Ovary (tissue), 10 donors: ENCODE measurements at places on chromosomes 5 and 9. TPM values are rescaled to one million over a fixed set of nuclear protein-coding genes. Genes with fewer than 3 reads are reported as not detected.

Gene CDKN2A
- total RNA-seq, result 4.4 TPM

Gene C9orf50
- not detected for total RNA-seq

GRCh38 chr9:82081496-82081895 is 92.9 kb downstream of the SPATA31D1 start:
- DNase-seq, result no peak

Gene CDH10
- total RNA-seq, result not detected

GRCh38 chr5:6837519-6838110 is 124.4 kb downstream of the TENT4A start:
- peak; percentile 57 for DNase-seq

GRCh38 chr5:10201223-10201868 is 48.3 kb downstream of the ATPSCKMT start:
- no peak for DNase-seq

DNA sequence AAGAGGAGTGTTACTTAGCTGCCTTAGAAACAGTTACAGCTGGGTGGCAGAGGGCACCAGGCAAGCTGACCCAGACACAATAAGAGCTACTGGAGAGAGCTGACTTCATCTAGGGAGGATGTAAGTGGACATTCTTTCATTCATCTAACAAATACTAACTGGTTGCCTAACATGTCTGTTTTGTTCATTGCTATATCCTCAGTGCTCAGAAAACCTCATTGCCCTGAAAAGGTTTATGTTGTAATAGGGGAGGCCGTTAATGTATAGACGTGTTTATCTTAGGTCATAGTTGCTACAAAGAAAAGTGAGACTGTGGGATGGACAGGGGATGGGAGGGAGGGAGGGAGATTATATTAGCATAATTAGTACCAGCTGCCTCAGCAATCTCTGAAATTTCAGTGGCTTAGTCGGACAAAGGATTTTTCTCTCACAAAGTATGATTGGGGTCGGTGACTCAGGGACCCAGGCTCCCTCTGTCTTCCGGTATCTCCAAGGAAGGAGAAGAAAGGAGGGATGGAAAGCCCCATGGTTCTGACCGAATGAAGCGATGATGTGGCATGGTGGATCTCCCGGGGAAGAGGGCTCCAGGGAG is 2.6 kb upstream of the SNX18 start:
- no peak for DNase-seq

Gene VCAN
- 5.2 TPM for total RNA-seq

- DNase-seq, result no peak
Measured at GRCh38 chr9:132319421-132320110, 35.2 kb downstream of the SETX start.
